ENCODE measurements at places on chromosomes 7 and 10.

DNA sequence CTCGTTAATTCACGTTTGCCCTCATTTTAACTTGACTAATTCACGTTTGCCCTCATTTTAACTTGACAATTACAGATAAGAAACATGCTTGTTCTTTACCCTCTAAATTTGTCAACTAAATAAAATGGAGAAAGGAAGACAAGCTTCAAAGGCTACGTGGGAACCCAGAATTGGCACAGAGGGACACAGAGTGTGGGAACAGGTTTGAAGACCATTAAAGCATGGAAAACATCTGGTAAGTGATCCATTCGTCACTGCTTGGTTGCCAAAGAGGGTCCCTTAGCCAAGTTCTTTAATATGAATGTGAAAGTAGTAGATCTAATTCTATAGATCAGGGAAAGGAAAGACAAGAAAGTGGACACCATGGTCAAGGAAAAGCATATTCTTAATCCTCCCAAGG lies 57.2 kb downstream of the ITIH5 start:
- DNase-seq, result no peak

- no peak for DNase-seq
Measured at GRCh38 chr7:120927454-120928103, 23.0 kb upstream of the ING3 start.

- no peak for DNase-seq
Measured at GRCh38 chr10:75847477-75847876, 416.1 kb downstream of the LRMDA start.

DNA sequence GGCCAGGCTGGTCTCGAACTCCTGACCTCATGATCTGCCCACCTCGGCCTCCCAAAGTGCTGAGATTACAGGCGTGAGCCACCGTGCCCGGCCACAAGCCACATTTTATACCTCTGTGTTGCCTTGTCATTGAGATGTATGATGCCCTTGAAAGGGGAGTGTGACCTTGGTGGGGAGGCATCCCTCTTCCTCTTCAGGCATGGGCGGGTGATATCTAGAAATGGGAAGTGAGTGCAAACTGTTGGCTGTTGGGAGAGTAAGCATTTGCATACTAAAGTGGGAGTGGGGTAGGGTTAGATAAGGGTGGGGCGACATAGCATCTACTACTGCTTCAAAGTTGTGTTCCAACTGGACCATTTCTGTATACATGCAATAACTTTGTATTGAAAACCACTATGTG lies 20.1 kb downstream of the RP9 start:
- no peak for DNase-seq

GRCh38 chr7:105295596-105296352 lies 92.9 kb downstream of the SRPK2 start:
- DNase-seq, result no peak

DNA sequence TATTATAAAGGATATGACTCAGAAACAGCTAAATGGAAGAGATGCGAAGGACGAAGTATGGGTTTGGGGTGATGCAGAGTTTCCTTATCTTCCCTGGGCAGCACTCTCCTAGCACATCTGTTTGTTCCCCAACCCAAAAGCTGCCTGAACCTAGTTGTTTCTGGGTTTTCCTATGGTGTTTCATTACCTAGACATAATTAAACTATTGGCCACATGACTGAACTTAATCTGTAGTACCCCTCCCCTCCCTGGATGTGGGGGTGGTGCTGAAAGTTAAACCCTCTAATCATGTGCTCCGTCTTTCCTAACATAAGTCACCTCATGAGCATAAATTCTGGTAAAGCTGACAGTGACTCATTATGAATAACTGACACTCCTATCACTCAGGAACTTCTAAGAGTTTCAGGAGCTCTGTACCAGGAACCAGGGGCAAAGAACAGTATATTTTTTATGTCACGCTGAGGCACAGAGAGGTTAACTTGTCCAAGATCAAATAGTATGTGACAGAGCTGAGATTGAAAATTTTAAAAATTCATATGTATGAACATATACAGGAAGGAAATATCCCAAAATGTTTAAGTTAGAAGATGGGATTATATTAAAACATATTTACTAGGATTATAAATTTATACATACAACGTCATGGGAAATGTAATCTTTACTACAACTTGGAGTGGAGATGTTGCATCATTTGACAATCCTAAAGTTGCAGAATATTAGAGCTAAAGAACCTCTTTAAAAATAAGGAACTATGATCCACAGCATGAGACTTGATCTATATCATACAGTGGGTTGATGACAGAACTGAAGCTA lies 4.8 kb downstream of the STRIP2 start:
- no peak for DNase-seq

GRCh38 chr10:112809736-112810135 lies 140.3 kb upstream of the TCF7L2 start:
- DNase-seq, result no peak

DNA sequence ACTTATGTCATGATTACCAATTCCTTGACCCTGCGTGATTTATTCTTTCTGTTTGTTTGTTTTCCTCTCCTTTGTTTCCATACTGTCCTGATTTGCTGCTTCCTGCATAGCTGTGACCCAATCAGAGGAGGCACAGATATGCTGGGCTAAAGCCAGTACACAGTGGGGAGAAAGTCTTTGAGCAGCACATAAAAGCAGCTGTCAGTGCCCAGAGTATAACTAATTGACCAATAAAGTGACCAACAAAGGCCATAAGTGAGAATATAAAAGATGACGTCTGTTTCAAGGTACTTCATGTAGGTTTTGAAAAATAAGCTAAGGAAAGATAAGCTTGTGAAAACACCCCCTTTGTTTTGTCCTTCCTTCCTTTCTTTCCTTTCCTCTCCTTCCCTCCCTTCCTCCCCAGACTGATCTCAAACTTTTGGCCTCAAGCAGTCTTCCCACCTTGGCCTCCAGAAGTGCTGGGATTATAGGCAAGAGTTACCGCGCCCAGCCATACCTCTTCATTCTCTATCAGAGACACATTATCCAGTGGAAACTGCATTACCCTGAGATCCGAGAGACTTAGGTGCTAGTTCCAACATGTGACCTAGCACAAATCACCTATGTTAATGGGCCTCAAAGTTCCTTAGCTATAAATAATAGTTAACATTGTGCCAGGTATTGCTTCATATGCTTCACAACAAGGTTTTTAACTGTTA lies 17.0 kb downstream of the BCAP29 start:
- no peak for DNase-seq

GRCh38 chr7:84589012-84589411 lies 394.4 kb upstream of the SEMA3A start:
- DNase-seq, result no peak

DNA sequence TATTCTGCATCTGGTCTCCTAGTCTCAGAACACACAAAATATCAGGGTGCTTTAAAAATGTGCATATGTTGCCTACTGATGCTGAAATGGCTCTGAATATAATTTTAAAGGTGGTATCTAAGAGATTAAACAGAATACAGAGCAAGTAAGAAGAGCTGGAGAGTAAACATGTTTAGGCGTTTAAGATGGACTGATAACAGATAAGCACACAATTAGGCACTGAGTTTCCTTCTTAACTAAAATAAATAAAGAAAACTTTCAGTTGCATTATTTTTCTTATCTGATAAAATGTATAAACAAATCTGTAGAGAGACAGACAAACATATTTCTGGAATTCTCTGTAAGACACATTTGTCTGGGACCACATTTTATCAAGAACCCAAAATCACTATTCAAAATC lies 35.6 kb upstream of the DGKB start:
- DNase-seq, result no peak

GRCh38 chr7:96182424-96183158 lies 139.3 kb downstream of the SLC25A13 start:
- DNase-seq, result no peak

GRCh38 chr10:52284416-52285013 lies 29.6 kb upstream of the DKK1 start:
- DNase-seq, result no peak

- DNase-seq, result no peak
Measured at GRCh38 chr7:37065779-37066271, 341.5 kb upstream of the AOAH start.

DNA sequence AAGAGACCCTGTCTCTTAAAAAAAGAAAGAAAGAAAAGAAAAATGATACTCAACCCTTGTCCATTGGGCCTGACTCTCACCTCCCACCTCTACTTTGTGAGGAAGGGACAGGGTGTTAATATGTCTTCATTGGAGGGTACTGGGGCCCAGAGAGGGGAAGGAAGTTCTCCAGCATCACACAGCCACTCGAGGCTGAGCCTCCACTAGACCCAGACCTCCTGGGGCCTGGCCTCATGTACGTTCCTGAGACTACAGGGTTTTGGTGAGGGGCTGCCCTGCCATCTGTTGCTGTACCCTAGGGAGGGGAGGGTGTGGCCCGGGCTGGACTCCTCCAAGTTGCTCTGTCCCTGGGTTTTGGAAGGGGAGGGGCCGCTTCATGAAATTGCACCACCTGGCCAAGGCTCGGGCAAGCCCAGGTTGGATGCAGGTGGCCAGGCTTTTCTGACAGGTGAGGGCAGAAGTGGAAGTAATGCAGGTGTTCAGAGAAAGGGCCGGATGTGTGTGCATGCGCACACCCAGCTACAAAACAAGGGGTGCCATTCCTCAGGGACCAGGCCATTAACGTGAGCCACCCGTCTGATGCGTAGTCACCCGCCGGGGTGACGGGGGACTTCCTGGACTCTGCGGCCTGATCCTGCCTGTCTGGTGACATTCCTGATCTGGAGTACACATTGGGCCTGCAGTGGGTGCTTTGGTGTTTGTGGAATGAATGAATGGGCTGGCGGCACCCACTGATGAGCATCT lies 21.7 kb downstream of the GTF2IRD1 start:
- DNase-seq, result no peak

- no peak for DNase-seq
Measured at GRCh38 chr7:159141660-159142059, 3.0 kb downstream of the VIPR2 start.

DNA sequence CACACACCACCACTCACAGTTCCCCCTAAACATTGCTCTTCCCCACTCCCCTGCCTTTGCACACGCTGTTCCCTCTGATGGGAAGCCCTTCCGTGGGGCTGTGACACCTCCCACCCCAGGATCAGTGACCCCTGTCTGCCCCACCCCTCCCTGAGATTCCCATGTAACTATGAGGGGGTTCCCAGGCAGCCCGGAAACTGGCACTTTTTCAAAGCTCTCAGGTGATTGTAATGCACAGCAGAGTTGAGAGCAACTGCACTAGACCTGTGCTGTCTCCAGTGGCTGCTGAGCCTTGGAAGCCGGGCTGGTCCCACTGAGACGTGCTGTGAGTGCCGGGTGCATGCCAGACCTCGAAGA lies 29.8 kb downstream of the GPRIN2 start:
- no peak for DNase-seq

- no peak for DNase-seq
Measured at GRCh38 chr10:93773120-93773519, 15.4 kb downstream of the LGI1 start.

DNA sequence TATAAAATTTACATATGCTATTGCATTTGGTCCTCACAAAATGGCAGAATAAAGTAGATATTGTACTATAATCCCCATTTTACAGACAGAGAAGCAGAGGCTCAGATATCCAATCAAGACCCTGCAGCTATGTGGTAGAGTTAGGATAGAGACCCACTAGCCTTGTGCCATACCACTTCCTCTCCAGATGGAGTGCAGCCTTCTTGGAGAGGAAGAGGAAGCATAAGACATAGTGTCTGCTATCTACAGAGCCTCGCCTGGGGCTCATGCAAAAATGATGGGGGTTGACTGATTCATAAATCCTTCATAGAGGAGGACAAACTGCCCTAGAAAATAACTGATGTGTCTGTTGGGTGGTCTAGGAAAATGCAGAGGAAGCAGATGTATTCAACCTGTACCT lies 447.3 kb downstream of the KCNMA1 start:
- no peak for DNase-seq

- no peak for DNase-seq
Measured at GRCh38 chr10:44972874-44973306, 5.7 kb downstream of the DEPP1 start.

DNA sequence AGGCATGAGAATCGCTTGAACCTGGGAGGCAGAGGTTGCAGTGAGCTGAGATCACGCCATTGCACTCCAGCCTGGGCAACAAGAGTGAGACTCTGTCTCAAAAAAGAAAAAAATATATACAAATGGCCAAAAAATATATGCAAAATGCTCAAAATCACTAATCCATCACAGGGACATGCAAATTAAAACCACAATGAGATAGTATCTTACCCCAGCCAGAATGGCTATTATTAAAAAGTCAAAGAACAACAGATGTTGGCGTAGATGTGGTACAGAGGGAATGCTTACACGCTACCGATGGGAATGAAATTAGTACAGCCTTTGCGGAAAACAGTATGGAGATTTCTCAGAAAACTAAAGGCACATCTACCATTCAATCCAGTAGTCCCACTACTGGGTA lies 17.4 kb downstream of the SNX8 start:
- DNase-seq, result no peak

- DNase-seq, result no peak
Measured at GRCh38 chr7:149281508-149282330, 19.7 kb downstream of the ZNF783 start.

GRCh38 chr10:5723692-5724091 lies 39.1 kb downstream of the TASOR2 start:
- no peak for DNase-seq

- DNase-seq, result no peak
Measured at GRCh38 chr10:116688741-116689495, 53.4 kb downstream of the HSPA12A start.

- DNase-seq, result no peak
Measured at GRCh38 chr7:99618726-99619125, 2.0 kb downstream of the ZSCAN25 start.

GRCh38 chr10:87868277-87868676 lies 4.9 kb downstream of the PTEN start:
- no peak for DNase-seq

DNA sequence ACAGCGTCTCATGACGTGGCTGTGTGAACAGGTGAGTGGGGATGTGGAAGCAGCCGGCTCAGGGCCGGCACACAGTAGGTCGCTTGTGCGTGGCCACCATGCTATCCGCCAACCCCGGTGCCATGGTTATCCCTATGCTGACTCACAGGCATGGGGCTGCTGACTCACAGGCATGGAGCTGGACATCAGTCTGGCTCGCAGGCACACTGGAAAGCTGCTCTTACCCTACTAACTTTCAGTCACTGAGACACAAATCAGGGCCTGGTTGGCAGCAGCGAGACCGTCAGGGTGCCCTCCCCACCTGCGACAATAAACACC lies 341.9 kb downstream of the PTPRN2 start:
- DNase-seq, result no peak
